ENCODE measurements at places on chromosomes 6 and 20. TPM values are rescaled to one million over a fixed set of nuclear protein-coding genes. Genes with fewer than 3 reads are reported as not detected.

GRCh38 chr20:34637245-34638038, 39.5 kb downstream of the PIGU start:
- DNase-seq: peak; percentile 64

DNA sequence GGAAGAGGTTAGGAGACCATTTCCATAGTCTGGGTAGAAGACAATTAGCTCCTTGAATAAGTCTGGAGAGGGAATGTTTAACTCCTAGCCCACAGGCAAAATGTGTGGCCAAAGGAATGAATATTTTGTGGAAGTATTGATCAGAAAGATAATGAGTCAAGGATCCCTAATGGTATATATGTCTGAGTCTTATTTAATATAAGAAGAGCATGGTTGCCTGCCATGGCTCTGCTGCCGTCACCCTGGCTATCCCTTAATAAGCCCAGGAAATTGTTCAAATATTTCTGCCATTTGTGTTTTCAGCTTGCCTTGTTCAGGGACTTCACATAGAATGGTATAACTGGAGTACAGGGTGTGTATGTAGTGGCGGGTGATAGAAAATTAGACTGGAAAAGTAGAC, 18.1 kb upstream of the CALHM6 start:
- DNase-seq: no peak

DNA sequence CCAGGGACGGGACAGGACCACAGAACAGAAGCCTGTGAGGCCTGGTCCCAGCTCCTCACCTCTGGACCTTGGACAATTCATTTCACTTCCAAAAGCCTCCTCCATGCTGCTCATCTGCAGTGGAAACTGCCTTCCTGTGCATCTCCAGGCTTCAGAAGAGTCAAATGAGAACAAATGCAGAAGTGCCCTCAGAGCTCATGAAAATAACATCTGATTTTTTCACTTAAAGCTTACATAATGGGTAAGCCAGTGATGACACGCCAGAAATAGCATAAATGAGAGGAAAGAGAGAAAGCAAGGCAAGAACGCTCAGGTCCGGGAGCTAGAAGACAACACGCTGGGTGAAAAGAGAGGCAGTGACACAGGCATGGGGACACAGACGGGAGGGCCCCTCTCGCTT, 7.9 kb downstream of the CNKSR3 start:
- no peak for DNase-seq

PRSS16 gene
- total RNA-seq: not detected

MRPS18B gene
- 122 TPM for total RNA-seq

COL11A2 gene
- total RNA-seq: not detected

- no peak for DNase-seq
Observed at GRCh38 chr20:40933758-40934157, 94.9 kb upstream of the TOP1 start.

Measured in RPMI7951 (cell line).